ENCODE measurements at places on chromosomes 5 and 9. TPM values are rescaled to one million over a fixed set of nuclear protein-coding genes. Genes with fewer than 3 reads are reported as not detected.

DNA sequence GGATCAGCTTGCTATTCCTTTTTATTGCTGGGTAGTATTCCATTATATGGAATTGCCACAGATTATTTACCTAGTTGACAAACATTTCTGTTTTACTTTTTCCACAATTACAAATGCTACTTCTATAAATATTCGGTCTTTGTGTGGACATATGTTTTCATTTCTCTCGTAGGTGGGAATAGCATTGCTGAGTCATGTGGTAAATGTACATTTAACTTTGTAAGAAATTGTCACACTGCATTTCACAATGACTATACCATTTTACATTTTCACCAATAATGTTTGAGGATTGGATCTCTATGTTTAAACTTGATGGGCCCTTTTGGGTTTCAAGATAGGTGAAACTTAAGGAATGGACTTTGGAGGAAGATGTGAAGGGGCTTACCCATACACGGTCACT, 19.7 kb downstream of the RAI14 start:
- peaks cover 2% of the 10 kb centered on the region for H3K4me1 ChIP-seq
- H3K36me3 ChIP-seq = no peaks in the 10 kb centered on the region
- peaks cover 4% of the 10 kb centered on the region for H3K27me3 ChIP-seq
- no peak overlapping the region for H3K27ac ChIP-seq

DNA sequence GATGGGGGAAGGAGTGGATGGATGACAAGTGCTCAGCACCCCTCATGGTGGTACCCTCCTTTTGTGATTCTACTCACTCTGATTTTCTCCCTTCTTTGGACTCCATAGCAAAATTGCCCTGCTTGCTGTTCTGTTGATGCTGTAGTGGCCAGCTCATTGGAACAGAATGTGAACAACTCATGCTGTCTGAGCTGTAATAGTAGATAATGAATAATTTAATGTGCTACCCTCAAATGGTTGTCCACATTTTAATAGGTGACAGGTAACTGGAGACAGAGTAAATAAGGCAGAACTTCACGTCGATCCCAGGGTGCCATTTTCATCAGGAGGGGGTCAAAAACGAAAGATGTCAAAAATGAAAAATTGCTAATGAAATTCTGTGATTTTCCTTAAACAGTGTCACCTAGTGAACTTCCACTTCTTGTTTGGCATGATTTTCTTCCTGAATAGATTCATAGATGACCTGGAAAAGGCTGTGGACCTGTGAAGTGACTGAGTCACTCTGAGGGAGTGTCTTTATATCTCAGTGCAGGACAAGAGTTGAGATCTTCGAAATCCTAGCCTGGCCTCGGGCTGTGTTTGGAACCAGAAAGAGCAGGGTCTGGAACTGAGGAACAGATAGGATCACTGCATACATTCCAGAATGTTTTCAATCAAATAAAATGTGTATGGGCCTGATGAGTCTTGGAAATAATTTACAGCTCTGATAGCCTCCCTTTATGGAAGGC, 270.2 kb downstream of the PSAT1 start:
- no peaks in the 10 kb centered on the region for H3K4me1 ChIP-seq
- H3K27ac ChIP-seq = no peak overlapping the region
- no peak overlapping the region for H3K4me3 ChIP-seq
- DNase-seq = no peak
- H3K36me3 ChIP-seq = no peaks in the 10 kb centered on the region

NPR3 gene
- not detected for total RNA-seq

PCDHB15 gene
- not detected for total RNA-seq

PCDHB9 gene
- not detected for total RNA-seq

GRCh38 chr5:180801596-180802324, 846 bp downstream of the MGAT1 start:
- peak overlapping the region; percentile 67 for H3K27ac ChIP-seq
- peaks cover 66% of the 10 kb centered on the region for H3K36me3 ChIP-seq
- DNase-seq = no peak
- H3K4me3 ChIP-seq = peak overlapping the region; percentile 92

DNA sequence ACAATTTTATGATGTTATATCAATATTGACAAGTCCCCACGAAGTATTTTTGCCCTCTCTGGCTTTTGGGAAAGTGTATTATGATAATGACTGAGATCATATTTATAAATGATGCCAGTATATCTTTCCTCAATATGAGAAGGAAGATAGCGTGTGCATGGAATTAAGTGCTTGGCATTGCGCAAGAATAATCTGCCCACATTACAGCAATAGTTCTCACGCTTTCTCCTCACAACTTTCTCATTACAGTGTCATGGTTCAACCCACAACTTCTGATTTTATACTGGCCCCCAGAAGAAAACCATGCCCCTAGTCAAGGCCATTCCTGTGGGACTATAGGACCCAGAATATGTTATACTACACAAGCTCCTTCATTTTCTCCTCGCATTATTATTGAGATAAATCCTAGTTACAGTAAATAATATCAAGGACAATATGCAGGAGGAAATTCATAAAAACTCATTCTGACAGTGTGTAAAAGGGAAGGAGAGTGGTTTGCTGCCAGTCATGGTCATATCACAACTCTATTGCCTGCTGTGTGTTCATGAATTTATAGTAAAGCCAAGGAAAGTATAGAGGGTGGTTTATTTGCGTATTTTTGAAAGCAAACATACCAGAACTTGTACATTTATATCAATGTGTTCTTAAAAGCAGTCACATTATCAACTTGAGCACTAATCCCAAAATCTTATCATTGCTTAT, 114.1 kb downstream of the PIK3R1 start:
- H3K27ac ChIP-seq = no peak overlapping the region
- H3K4me1 ChIP-seq = peaks cover 12% of the 10 kb centered on the region
- H3K27me3 ChIP-seq = peaks cover 28% of the 10 kb centered on the region
- no peak for DNase-seq
- H3K4me3 ChIP-seq = no peak overlapping the region
